Thoracic aorta endothelial cell (primary cell): ENCODE measurements at places on chromosomes 16 and 17. TPM values are rescaled to one million over a fixed set of nuclear protein-coding genes. Genes with fewer than 3 reads are reported as not detected.

Gene CTRL
- total RNA-seq = 0.57 TPM in 1 of 2 replicates, not detected in the other

Gene RNF157
- 0.22 and 0.93 TPM in 2 replicates for total RNA-seq

Gene FOXN1
- total RNA-seq = not detected in 2 replicates

Gene FSCN2
- 0.43 and 0.53 TPM in 2 replicates for total RNA-seq

Gene ACACA
- total RNA-seq = 74.7 and 107 TPM in 2 replicates

Gene GAS7
- under 0.01 TPM in 1 of 2 replicates, not detected in the other for total RNA-seq

Gene TAOK2
- 91.9 and 96.3 TPM in 2 replicates for total RNA-seq

Gene SERPINF2
- not detected in 2 replicates for total RNA-seq

Gene LRRC59
- 243 and 261 TPM in 2 replicates for total RNA-seq

Gene DLX4
- total RNA-seq = not detected in 2 replicates

Gene HOXB6
- total RNA-seq = 2.5 and 34.7 TPM in 2 replicates

Gene CRK
- total RNA-seq = 151 and 157 TPM in 2 replicates

Gene SLC5A2
- 0.07 TPM in 1 of 2 replicates, not detected in the other for total RNA-seq

Gene NPIPB6
- total RNA-seq = 3.3 TPM in 1 of 2 replicates, not detected in the other

Gene ZNF597
- 2.7 and 3.5 TPM in 2 replicates for total RNA-seq

Gene CCL11
- total RNA-seq = not detected in 2 replicates

Gene TBC1D3E
- 0.53 and 1.4 TPM in 2 replicates for total RNA-seq

Gene ADAP2
- total RNA-seq = 0.27 and 0.36 TPM in 2 replicates

Gene PCTP
- 25.3 and 25.8 TPM in 2 replicates for total RNA-seq

Gene PARD6A
- total RNA-seq = 2.7 and 3.3 TPM in 2 replicates

Gene TMC8
- 0.13 and 1.1 TPM in 2 replicates for total RNA-seq

Gene ARHGDIG
- total RNA-seq = 0.79 and 1.7 TPM in 2 replicates

Gene PLK1
- total RNA-seq = 44.0 and 82.6 TPM in 2 replicates

Gene HID1
- total RNA-seq = 14.9 and 28.4 TPM in 2 replicates

Gene MMP28
- total RNA-seq = 2.5 and 4.0 TPM in 2 replicates

Gene MPP2
- 0.66 and 1.8 TPM in 2 replicates for total RNA-seq

Gene SCNN1G
- total RNA-seq = not detected in 2 replicates

Gene RNF40
- 85.9 and 91.9 TPM in 2 replicates for total RNA-seq

Gene MYO15A
- 0.22 and 0.27 TPM in 2 replicates for total RNA-seq

Gene IL32
- total RNA-seq = 45.9 and 55.4 TPM in 2 replicates

Gene SLC47A2
- not detected in 2 replicates for total RNA-seq

Gene UNK
- 18.5 and 23.1 TPM in 2 replicates for total RNA-seq

Gene TEX14
- total RNA-seq = under 0.01 and 0.07 TPM in 2 replicates

Gene ATF7IP2
- total RNA-seq = 11.0 and 16.7 TPM in 2 replicates

Gene CCDC200
- not detected in 2 replicates for total RNA-seq

Gene FBXW10
- total RNA-seq = not detected in 2 replicates

Gene TMIGD1
- not detected in 2 replicates for total RNA-seq

Gene HOXB7
- 1.1 and 13.4 TPM in 2 replicates for total RNA-seq

Gene CHST6
- total RNA-seq = 0.40 and 1.3 TPM in 2 replicates

Gene DPEP3
- not detected in 2 replicates for total RNA-seq

Gene NPIPB2
- 5.7 and 6.9 TPM in 2 replicates for total RNA-seq

Gene SYCE1L
- total RNA-seq = 1.9 and 2.0 TPM in 2 replicates

Gene ANKS3
- total RNA-seq = 16.7 and 18.1 TPM in 2 replicates

Gene DNAH17
- under 0.01 TPM in 2 replicates for total RNA-seq

Gene CCL8
- not detected in 2 replicates for total RNA-seq

Gene KCNH6
- not detected in 2 replicates for total RNA-seq

Gene PPP1R1B
- not detected in 2 replicates for total RNA-seq

Gene CEMP1
- not detected in 2 replicates for total RNA-seq

Gene CD300A
- not detected in 2 replicates for total RNA-seq

Gene TNFRSF17
- total RNA-seq = not detected in 2 replicates

Gene IL34
- 0.14 and 0.27 TPM in 2 replicates for total RNA-seq

Gene SLC5A11
- total RNA-seq = 0.07 TPM in 1 of 2 replicates, not detected in the other

Gene GSG1L
- total RNA-seq = not detected in 2 replicates

Gene NPIPA2
- 0.36 and 0.40 TPM in 2 replicates for total RNA-seq

Gene USP43
- 0.13 and 0.22 TPM in 2 replicates for total RNA-seq

Gene CACNG3
- total RNA-seq = not detected in 2 replicates

Gene SULT1A4
- 3.7 and 11.6 TPM in 2 replicates for total RNA-seq

Gene LITAF
- total RNA-seq = 5.5 and 9.8 TPM in 2 replicates
